ENCODE measurements at places on chromosomes 2 and 18.

- no peak for ATAC-seq
Observed at GRCh38 chr2:99448556-99448955, 41.3 kb downstream of the REV1 start.

- ATAC-seq: no peak
Observed at GRCh38 chr2:604385-604784, 72.8 kb downstream of the TMEM18 start.

DNA sequence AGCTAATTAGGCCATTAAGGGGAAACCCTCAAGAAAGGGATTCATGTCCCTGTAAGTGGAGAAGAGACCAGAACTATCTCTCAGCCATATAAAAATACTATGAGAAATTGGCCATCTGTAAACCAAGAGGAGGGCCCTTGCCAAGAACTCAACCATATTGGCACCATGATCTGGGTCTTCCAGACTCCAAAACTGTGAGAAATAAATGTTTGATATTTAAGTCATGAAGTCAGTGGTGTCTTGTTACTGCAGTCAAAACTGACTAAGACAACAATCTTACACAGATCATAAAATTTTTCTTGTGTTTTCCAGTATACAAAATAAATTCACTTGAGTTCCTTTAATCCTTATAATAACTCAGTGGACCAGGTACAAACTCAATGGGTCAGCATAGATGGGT is 589.8 kb upstream of the CDH2 start:
- ATAC-seq: no peak

GRCh38 chr18:55321265-55322177 is 266.5 kb downstream of the TCF4 start:
- ATAC-seq: peak; percentile 79

DNA sequence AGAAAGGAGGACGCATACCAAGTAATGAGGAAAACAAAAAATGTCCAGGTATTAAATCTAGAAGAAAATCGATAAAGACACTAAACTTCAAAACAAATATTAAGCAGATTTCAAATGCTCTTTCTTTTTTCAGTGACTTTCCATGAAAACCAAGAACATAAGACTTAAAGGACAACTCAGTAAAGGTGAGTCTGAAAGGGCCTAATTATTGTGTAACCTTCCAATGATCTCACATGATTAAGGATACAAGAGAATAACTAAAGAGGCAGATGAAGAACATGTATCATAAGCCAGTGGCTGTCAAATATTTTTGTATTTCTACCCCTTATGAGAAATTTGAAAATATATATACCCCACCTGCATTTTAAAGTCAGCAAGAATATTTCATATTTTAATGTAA is 30.7 kb downstream of the MBD2 start:
- no peak for ATAC-seq

GRCh38 chr2:210955591-210955990 is 399.2 kb downstream of the CPS1 start:
- peak; percentile 83 for ATAC-seq

- ATAC-seq: no peak
Observed at GRCh38 chr18:67854340-67854739, 337.8 kb upstream of the DSEL start.

DNA sequence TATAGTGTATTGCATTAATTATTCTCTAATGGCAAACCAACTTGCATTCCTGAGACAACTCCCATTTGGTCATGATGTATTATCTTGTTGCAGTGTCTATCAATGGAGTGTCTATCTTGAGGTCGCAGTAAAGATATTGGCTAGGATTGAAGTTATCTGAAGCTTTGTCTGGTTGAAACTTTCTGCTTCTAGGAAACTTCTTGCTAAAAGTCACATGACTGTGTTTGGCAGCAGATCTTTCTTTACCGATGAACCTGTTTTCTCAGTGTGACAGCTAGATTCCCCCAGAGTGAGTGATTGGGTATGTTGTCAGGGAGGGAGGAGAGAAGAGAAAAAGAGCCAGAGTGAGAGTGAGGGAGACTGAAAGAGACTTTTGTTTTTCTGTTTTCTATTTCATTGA is 119.6 kb downstream of the QPCT start:
- ATAC-seq: no peak

- ATAC-seq: no peak
Observed at GRCh38 chr2:34656632-34657031, 1057.5 kb upstream of the FAM98A start.

DNA sequence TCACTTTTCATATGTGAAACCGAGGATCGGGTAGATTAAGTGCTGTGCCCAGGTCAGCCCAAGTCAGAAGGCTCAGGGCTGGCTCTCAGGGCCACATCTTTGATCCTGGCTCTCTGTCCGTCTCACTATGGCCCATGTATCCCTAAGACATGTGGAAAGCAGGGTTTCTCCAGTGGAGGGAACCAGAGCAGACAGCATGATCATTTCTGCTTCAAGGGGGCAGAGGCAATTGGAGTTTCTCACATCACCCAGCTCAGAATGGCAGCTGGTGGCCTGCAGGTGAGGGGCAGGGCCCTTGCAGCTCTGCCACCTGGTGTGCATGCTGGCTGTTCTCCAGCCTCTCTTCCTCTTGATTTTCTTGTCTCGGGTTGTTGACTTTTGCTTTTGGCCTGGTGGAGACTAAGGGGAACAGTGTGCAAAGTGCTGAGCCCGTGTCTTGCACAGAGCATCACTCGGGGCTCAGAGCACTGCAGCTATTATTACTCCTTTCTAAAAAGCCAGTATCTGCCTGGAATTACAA is 27.0 kb downstream of the LDLRAD4 start:
- ATAC-seq: no peak

- ATAC-seq: peak; percentile 85
Observed at GRCh38 chr2:226963528-226963927, 127.7 kb downstream of the RHBDD1 start.

- ATAC-seq: no peak
Observed at GRCh38 chr18:34805103-34805877, 95.2 kb downstream of the DTNA start.

DNA sequence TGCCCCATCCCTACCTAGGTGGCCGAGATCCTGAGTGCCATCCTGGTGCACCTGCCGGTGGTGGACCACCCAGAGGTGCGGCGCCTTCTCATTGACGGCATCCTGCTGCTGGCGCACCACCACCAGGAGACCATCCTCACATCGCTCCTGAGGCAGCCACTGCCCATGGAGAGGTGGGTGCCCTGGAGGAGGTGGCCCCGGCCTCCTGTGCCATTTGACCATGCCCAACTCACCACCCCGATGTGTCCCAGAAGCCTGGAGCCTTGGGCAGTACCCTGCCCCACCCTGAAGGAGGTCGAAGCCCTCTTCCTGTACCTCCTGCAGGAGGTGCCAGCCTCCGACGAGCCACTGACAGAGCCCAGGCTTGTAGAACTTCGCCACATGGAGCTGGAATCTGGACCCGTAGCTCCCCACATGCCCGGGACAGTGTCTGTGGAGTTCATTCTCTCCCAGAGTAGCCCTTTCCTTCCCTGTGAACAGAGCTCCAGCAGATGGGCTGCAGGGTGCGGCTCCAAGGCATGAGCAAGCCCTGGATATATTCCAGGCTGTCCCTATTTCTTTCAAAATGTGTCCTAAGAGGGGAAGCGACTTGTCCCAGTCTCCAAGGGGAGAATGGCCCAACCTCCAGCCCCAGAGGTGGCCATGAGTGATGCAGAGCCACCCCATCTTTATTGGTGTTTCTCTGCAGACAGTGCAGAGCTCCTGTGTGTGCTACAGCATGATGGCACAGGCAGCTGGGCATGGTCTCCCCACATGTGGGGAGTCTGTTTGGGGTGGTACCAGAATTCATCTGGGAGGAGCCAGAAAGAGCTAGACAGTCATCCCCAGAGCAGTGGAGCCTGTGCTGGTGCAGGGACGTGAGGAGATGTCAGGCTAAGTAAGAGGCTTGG is 34.2 kb downstream of the HJURP start:
- no peak for ATAC-seq

GRCh38 chr2:124572934-124573634 is 548.0 kb downstream of the CNTNAP5 start:
- no peak for ATAC-seq

GRCh38 chr18:51385270-51385669 is 187.8 kb upstream of the MEX3C start:
- ATAC-seq: no peak

DNA sequence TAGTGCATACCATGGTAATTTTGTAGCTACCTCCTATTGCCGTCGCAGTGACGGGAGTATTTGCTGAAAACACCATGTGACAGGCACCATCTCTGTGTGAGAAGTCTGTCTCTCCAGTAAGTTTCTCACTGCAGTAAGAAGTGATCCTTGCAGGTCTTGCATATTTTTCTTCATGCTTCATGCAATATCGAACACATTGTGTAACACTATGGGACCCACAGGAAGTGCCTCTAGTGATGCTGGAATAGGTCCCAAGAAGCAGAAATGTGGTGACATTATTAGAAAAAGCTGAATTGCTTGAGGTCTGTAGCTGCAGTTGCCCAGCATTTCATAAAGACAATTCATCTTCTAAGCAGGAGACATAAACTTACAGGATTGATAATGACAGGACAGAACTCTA is 167.6 kb downstream of the DCDC2C start:
- no peak for ATAC-seq

Measured in SK-N-SH treated with all-trans-retinoic acid at 6 μM for 48 hours (cell line).